Activated CD8-positive, alpha-beta memory T cell treated with anti-CD3 and anti-CD28 coated beads, Interleukin-2, amount 10 ng/mL, durations not matched to agents 7 days and 5 days (primary cell): ENCODE measurements at places on chromosomes 6 and 20.

DNA sequence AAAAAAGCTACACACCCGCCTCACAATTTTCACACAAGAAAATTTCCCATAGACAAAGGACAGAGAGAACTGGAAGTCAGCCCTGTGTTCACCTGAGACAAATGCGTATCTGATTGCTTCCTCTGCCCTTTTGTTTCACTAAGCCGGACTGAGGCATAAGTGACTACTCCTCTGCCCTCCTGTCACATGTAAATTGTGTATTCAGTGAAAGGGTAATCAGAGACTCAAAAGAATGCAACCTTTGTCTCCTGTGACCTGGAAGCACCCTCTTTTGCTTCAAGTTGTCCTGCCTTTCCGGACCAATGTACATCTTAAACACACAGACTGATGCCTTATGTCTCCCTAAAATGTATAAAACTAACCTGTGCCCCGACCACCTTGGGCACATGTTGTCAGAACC lies 483.8 kb upstream of the EYS start:
- DNase-seq = no peak

DNA sequence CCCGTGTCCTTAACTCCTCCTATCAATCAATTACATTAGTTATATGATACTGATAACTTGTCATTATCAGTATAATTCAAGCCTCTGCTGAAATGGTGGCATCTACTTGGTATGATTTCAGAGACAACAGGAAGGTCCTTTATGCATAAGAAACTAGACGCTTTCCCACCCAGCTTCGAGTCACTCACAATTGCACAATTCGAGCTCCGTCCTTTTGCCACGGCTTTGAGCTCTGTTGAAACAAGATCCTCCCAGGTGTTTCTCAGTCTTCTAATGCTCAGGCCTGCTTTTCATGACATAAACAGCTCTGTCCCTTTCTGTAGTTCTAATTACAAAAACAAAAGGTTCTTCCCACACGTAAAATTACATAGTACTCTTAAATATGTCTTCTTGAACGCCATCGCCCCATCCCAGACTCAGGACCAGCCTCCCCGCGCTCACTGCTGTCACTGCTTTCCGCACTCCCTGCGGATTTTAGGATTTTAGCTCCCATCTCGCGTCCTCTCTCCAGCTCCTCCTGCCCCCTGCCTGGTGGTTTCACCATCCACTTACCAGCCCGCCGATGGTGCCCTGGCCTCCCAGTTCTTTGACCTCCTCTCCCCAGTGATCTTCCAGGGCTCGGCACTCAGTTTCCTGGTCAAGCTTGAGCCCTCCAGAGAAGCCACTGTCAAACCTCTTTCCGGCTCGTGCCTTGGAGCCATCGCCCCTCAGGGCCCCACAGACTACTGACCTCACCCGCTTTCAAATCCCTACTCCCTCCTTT lies 23.2 kb upstream of the PNPLA1 start:
- DNase-seq = no peak

DNA sequence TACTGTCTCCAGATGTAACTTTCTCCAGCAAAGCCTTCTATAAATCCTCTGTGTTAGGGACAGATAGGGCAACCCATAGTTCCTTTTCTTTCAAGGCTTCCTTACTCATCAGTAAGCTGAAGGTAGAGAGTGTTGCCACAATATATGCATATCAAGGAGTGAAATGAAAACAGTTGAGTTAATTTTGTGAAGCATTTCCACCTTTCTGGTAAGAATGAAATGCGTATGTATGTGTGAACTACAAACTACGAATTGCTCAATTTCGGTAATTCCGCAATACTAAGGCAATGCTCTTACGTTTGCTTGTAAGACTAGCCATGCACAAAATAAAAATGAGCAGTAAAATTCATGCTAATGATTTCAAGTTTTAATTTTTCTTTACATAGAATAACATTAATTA lies 61.2 kb upstream of the HBS1L start:
- no peak for DNase-seq

- no peak for DNase-seq
Measured at GRCh38 chr20:37414224-37415035, 68.5 kb downstream of the SRC start.

DNA sequence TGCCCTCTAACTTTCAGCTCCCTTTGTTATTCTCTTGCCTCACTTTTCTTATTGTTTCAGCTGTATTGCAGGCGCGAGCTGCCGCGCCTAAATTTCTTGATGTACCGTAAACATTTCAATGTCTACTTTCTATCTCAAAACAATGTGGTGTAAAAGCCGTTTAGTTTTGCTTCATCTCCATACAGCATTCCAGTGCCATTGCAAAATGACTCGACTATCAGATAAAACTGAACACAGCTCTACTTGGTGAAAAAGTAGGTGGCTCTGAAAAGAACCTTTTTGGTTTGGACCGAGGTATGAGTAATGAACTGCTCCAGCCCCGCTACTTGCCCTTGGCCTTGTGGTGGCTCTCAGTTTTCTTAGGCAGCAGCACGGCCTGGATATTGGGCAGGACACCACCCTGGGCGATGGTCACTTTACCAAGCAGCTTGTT lies 74.6 kb downstream of the OR2B2 start:
- DNase-seq = no peak
